NCI-H1092 treated with DMSO at 0.1 percent for 48 hours (cell line): ENCODE measurements at places on chromosomes 16 and 17.
A peak's percentile ranks its signal among the peaks of the same experiment; 100 is the strongest.

DNA sequence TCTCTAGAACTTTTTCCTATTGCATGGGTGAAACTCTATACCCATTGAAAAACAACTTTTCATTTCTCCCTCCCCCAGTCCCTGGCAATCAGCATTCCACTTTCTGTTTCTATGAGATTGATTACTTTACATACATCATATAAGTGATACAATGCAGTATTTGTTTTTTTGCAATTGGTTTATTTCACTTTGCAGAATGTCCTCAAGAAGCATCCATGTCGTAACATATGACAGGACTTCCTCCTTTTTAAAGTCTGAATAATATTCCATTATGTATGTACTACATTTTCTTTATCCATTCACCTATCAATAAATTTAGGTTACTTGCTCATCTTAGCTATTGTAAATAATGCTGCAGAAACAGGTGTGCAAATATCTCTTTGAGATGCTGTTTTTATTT, 8.8 kb downstream of the IL21R start:
- DNase-seq, result no peak

DNA sequence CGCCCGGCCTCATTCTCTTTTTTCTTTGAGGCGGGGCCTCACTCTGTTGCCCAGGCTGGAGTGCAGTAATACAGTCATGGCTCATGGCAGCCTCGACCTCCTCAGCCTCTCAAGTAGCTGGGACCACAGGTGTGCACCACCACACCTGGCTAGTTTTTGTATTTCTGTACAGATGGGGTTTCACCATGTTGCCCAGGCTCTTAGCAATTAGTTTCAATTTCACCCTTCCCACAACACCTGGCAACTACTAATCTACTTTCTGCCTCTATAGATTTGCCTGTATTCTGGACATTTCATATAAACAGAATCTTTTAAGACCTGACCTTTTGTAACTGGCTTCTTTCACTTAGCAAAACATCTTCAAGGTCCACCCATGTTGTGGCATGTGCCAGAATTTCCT, 8.0 kb upstream of the NT5M start:
- DNase-seq, result no peak

GRCh38 chr17:75486951-75487350, 28.4 kb downstream of the CASKIN2 start:
- no peak for DNase-seq

DNA sequence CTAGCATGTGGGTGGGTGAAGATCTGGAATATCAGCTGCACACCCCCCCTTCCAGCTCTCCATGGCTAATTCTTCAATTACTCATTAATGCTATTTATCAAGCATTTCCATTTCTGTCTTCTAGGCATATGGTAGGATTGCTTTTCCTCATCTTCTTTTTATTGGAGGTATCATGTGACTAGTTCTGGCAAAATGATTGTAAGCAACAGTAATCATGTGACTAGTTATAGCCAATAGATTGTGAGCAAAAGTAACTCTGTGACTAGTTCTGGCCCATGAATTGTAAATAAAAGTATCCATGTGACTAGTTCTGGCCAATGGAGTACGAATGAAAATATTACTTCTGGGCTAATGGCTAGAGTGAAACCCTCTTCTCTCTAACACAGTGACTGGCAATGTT, 107.0 kb upstream of the TMEM132E start:
- DNase-seq, result no peak

GRCh38 chr17:65079489-65079900, 23.0 kb upstream of the GNA13 start:
- DNase-seq, result no peak

DNA sequence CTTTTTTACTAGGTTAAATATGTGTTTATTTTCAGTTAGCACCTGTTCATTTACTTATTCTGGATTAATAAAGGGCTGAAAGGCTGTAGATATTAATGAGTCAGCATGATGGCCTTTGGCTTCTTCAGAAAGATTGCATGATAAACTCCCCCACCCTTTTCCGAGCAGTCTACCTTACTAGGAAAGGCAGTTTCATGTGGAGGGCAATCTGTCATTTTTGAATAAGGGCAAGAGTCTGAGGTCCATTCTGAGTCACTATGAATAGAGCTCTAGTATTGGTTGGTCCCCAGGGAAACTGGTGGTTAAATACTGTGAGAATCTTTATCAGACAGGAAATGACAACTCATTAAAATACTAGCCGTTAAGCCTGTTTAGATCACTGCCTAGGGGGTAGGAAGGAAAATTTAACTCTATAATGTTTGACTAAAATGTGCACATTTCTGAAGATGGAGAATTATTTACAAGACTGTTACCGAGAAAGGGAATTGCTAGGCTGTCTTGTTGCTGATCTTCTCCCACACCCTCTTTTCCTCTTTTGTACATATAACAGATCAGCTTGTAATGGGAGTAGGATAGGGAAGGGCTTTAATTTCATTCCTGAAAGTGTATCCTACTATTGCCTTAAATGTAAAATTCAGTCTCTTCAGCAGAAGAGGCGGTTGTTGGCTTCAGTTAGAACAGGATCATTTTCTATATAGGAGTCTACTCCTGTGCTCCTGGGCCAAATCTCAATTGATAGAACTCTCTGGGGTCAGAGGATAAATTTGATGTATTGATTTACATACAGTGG, 63.3 kb downstream of the TUBD1 start:
- DNase-seq, result peak; percentile 77

DNA sequence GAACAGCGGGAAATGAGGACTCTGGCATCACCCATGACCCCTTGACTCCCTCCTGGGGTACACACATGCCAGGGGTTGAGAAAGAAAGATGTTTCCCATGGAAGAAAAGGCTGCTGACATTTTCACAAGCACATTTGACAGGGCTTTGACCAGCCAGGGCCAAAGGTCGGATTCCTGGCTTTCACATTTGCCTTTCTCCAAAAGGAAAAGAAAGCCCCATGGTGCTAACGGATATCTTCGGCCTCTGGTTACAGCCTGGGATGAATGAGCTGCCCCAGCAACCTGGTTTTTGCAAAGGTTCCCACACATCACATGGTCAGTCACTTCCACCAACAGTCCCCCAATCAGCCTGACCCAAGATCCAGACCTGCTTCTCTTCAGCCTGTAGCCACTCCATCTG, 478.2 kb upstream of the CDH11 start:
- no peak for DNase-seq

DNA sequence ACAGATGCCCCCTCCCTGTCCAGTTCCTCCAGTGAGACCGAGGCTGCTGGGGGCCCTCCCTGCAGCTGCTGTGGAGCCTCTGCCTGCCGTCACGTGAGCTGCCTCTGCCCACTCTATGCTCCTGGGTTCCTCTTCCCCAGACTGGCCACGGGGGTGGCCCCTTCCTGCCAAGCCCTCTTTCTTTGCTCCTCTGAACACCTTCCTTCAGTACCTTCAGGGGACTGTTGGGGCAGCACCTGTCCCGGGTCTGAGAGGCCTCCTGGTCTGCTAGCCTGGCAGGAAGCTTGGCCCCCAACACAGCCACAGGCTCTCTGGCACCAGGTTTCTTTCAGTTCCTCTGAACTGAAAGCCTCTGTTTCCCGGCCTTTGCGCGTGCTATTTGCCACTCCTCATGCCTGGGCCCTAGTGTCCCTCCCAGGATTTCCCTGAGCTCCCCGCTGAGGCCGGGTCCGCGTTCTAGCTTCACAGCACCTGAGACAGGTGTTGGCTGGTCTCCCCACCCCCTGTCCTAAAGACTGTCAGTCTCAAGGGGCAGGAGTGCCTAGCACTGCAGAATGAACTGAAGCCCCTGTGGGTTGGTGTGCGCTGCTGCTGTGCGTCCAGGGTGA, 6.6 kb upstream of the ATP6V0C start:
- DNase-seq, result no peak

GRCh38 chr16:82241469-82242052, 71.5 kb upstream of the MPHOSPH6 start:
- DNase-seq, result no peak

DNA sequence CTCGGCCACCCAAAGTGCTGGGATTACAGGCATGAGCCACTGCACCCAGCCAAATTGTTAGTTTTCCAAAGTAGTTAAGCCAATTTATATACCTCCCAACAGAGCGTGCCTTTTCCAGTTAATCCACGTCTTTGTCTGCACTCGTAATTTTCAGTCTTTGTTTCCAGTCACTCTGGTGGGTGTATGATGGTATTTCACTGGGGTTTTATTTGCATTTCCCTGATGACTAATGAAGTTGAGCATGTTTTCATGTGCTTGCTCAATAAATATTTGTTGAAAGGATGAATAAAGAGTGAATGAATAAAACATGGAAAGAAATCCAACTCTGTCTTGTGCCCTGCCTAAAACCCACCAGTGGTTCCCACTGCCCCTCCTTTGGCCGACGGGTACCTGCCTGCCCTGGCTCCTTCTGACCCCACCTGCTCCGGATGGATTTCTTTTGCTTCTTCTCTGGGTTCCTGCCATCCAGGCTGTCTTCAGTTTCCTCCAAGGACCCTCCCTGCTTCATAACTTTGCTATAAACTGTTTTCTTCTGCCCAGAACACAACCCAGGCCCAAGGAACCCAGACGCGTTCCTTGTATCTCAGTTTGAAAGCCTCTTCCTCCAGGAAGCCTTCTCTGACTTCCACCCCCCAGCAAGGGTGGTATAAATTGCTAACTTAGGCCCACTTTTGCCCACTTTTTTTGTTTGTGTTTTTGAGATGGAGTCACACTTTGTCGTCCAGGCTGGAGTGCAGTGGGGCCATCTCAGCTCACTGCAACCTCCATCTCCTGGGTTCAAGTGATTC, 3.0 kb upstream of the ABCC1 start:
- no peak for DNase-seq

DNA sequence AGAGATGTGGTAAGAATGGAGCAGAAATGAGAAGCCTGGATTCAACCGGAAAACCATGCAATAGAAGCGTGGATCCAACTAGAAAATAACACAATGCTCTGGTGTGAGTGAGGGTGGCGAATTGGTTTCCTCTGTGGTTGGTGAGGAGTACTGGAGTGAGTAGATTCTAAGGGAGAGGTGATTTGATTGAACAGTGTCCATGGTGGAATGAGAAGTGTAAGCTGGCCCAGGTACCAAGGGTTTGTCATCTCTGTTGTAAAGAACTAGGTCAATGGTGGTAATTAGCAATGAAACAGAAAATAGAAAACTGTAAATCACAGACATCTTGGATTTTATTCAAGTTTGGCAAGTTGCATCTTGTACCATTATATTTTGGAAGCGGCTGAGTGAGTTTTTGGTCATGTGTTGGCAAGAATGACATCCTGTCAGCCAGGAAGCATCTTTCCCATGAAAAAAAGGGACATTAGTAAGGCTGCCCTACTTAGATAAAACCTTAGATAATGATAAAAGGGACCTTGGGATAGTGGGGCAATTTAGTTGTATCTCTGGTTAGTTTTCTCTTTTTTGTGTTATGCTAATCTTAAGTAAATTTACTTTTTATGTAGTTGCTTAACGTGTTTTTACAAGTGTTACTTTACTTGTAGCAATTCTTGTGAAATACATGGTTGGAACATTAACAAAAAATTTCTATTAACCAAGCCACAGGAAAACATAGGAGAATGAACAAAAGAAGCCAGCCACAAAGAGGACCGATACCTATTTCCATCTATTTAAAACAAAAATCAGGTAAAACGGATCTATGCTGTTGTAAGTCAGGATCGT, 20.9 kb downstream of the HSD17B2 start:
- no peak for DNase-seq

DNA sequence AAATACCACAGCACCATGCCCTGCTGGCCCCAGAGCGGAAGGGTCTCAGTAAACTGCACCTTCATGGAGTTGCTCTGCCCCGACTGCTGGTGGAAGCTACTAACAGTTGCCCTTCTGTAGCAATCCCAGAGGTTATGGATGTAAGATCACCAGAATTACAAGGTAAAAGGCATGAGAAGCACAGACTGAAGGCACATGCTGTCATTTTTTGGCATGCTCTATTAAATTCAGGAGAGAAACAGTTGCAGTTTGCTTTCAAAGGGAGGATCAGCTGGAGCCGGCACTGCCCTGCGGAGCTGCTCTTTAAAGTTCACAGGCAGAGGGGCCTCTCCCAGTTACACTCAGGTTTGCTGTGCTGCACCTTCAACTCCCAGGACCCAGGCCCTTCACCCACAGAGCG, 19.2 kb downstream of the NPRL3 start:
- no peak for DNase-seq

- DNase-seq, result no peak
These were observed 40.3 kb downstream of the PKD1 start for GRCh38 chr16:2095315-2095853.

- peak; percentile 16 for DNase-seq
These were observed 4.9 kb upstream of the ASGR1 start for GRCh38 chr17:7184091-7184488.

- DNase-seq, result no peak
These were observed 416 bp downstream of the RNF43 start for GRCh38 chr17:58416937-58417299.

- no peak for DNase-seq
These were observed 52.4 kb upstream of the PMFBP1 start for GRCh38 chr16:72224260-72224768.

DNA sequence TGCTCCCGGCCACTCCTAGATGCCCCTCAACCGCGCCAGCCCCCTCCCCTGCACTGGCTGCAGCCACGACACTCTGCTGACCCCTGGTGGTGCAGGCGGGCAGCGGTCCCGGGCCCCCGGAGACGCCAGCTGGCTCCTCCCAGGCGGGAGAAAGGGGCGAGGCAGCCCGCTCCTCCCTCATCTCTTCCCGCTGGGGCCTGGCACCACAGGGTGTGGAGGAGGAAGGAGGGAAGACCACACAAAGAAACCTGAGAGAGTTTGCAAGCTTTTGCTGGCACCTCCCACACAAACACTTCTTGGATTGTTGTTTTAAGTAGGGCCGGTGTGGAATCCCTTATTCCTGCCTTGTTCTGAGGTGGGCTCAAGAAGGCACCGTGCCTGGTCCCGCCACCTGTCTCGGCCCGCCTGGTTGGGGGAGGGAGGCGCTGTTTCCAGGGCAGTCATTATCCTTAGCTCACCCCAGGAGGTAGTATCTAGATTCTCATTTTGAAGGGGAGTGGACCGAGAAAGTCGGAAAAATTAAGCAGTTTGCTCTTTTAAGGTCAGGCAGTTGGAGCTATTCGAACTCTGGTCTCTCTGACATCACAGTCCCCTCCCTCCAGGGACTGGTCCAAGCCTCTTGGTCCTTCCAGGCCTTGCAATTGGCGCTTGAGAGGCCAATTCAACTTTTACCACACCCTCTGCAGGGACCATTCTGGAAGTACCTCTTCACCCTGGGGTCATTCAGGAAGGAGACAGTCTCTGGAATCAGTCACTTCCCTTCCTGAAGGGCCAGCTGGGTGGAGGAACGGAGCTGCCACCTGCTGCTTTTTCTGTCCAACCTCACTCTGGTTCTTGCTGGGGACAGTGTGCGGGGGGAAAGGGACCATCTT, 959 bp upstream of the ANKRD13B start:
- peak; percentile 89 for DNase-seq

- no peak for DNase-seq
These were observed 487 bp downstream of the POLG2 start for GRCh38 chr17:64496348-64496785.

- no peak for DNase-seq
These were observed 28.1 kb downstream of the HSBP1 start for GRCh38 chr16:83835586-83836566.

DNA sequence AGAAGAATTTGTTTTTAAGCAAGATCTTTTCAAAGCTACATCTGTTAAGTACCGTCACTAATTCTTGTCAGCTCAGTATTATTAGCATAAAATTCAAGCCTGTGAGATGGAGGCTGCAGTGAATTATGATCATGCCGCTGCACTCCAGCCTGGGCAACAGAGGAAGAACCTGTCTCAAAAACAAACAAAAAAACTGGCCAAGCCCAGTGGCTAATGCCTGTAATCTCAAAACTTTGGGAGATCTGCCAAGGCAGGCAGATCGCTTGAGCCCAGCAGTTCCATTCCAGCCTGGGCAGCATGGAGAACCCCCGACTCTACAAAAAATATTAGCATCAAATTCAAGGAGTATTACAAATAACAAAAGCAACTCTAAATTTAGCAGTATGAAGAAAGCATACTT, 88.0 kb downstream of the STXBP4 start:
- peak; percentile 73 for DNase-seq

- peak; percentile 18 for DNase-seq
These were observed 74.7 kb upstream of the SDK2 start for GRCh38 chr17:73718912-73719311.
